T-cell (primary cell): ENCODE measurements at places on chromosomes 11 and 22.

- DNase-seq, result no peak
These were observed 499 bp downstream of the DLAT start for GRCh38 chr11:112025707-112026106.

GRCh38 chr11:125258291-125259032 is 93.9 kb downstream of the PKNOX2 start:
- DNase-seq, result no peak

- no peak for DNase-seq
These were observed 722.6 kb upstream of the TENM4 start for GRCh38 chr11:80163441-80163840.

- no peak for DNase-seq
These were observed 23.5 kb upstream of the TIMP3 start for GRCh38 chr22:32777987-32778386.
